ENCODE measurements at places on chromosomes 16 and 17.
A peak's percentile ranks its signal among the peaks of the same experiment; 100 is the strongest.

DNA sequence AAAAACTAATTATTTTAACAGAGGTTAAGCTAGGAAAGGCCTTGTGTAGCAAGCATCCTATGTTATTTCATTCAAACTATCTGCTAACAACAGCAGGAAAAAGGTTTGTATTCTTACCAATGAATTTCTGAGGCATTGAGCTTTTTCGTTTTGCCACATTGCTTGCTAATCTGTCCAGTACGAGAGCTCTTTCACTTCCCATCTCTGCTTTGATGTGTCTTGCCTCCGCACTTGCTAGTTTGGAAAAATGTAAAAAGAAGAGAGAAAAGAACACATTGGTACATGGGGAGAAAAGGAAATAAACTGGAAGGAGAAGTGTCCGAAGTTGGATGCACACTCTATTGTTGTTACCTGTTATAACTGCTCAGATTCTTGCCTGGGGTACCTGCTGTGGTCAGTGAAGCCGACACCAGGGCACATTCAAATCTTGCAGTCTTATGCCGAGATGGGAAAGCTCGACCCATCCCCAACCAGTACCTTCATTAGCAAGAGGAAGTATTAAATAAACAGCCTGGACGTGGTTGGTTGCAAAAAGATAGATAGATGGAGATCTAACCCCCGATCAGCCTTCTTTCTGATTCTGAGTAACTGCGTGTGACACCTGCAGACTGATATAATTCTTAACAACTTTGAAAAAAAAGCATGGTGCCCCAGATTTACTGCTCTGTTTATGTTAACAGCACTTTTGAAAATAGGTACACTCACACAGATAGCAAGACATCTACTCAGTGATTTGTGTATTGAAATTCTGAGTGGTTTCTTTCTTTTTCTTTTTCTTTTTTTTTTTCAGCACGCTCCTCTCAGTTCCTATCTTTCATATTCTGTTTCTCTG, 40.0 kb downstream of the GRB7 start:
- no peak for DNase-seq

GRCh38 chr16:54289945-54290832, 3.6 kb upstream of the IRX3 start:
- DNase-seq = no peak

DNA sequence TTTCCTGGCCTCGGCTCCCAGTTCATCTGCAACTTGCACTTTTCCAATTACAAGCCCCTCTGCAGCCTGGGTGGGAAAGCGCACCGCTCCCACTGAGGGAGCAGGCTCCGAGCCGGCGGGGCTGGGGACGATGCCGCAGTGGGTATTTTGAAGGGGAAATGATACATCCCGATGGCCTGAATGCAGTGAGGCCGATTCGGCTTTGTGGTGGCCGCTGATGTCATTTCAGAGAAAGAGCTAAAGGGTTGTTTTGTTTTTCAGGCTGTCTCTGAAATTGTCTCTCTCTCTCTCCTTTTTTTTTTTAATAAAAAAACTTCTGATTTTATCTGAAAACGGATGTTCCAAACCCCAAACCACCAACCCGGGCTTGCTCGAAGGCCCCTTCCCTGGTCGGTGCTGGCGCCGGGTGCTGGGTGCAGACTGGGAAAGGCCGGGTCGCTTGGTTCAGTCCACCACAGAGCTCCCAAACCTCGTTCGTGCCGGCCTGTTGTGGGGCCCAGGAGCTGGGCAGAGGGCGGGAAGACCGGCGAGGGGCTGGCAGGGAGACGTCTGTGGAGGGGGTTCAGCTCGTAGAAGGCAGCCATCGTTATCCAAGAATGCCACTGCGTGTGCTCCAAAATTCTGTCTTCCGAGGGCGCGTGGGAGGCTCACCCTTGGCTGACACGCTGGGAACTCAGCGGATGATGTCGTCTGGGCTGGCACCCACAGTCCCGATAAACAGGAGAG, 102.8 kb downstream of the FOXL1 start:
- peak; percentile 32 for DNase-seq

- DNase-seq = no peak
Measured at GRCh38 chr17:80822021-80822699, 169.5 kb upstream of the CHMP6 start.

DNA sequence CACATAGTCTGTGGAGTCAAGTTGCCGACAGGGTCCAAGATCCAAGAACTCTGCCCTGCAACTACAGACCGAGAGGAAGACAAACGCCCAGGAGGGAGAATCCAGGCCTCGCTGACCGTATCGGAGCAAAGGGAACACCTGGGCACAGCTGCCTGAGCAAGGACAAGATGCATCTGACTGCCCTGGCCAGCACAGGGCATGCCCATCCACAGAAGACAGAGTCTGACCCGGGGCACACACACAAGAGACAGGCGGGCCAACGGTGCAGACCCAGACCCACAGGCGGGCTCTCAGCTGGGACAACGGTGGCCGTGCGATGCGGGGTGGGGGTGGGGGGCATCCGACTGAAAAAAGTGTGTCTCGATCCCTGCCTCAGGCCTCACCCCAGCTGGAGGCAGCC, 6.2 kb downstream of the RAB40B start:
- DNase-seq = no peak

DNA sequence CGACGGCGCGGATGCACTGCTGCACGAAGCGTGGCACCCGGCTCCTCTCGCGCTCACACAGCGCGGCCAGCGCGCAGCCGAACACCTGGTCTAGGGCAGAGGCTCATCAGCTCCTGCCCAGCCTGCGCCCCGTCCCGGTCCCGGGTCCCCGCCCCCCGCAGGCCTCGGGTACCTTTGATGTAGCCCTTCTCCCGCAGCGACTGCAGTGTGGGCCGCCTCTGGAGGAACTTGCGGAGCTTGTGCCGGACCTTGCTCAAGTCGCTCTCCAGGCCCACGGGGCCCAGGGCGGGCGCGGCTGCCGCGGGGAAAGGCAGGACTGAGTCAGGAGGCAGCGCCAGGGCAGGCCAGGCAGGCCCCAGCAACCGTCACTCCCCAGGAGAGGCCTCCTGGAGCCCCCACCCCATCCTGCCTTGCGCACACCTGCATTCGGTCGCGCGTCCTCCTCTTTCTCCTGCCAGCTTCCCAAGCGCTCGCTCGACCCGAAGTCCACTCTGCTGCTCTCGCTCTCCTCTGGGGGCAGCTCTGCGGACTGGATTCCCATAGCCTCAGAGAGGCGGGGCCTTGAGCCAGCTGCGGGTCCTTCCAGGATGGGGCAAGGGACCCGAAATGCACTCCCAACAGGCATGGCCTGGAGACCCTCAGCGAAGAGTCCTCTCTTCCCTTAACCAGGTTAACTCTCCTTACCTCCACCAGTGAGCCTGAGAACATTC, 36.0 kb downstream of the ARHGAP27 start:
- DNase-seq = no peak

GRCh38 chr17:77437017-77437416, 296.2 kb downstream of the SEC14L1 start:
- DNase-seq = peak; percentile 86

GRCh38 chr16:12771341-12771798, 32.3 kb downstream of the CPPED1 start:
- peak; percentile 28 for DNase-seq

DNA sequence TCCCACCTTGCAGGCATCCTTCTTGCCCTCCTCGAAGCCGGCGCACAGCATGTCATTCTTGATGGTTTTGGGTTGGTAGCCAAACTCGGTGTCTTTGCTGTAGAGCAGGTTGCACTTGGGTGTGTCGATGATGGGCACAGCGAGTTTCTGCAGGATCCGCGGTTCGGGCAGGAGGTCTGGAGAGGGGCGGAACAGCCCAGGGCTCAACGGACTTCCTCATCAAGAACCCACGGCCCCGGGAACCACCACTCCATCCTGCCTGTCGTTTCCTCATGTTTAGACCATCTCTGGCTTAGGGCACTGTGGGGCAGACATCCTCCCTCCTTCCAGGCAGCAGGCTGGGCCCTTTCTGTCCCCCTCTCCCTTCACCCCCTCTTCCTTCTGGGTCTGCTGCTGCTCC, 6.5 kb downstream of the PRSS27 start:
- no peak for DNase-seq

DNA sequence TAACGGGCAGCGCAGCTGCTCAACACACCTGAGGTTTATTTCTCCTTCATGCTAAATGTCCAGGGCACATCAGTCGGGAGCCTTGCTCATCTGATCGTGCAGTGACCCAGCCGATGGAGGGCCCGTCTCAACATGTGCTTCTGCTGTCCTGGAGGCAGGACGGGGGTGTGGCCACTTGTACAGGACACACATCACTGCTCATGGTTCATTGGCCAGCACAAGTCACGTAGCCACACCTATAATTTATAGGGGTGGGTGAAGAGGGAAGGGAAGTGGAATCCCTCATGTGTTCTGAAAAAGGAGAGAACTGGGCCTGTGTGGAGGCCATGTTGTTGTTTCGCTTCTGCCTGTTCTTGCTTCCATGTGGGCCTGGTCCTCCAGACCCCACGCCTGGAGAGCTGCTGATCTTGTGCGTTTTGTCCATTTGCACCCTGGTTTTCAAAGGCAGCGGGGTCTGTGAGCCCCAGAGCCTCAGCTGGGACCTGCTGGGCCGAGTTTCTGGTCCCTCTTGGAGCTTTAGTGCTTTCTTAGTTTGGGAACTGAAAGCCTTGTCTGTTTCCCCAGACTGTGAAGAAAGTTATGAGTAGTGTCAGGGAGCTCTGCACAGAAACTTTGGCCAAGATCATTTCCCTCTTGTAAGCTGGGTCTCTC, 60.5 kb downstream of the CMIP start:
- no peak for DNase-seq

DNA sequence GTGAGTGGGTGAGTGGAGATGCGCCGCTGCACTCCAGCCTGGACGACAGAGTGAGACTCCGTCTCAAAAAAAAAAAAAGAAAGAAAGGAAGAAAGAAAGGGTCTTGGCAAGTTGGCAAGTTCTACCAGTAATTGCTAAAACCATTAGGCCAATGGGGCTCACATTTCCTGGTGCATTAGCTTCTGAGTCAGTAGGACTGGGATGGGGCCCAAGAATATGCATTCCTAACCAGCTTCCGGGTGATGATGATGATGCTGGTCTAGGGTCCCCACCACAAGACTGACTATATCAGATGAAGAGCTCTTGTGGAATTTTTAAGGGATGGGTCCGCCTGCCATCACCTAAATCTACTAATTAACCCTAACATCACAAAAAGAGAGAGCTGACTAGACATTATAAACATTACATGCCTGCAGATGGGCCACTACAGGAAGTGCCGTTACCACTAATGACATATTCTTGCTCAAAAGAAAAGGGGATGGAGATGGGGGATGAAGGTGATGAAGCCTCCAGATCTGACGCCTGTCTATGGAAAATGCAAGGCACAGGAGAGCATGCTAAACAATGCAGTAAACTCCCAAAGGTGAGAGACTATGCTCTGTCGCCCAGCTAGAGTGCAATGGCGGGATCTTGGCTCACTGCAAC, 13.1 kb downstream of the MYH11 start:
- no peak for DNase-seq

GRCh38 chr17:57902117-57902799, 52.4 kb upstream of the MRPS23 start:
- DNase-seq = no peak

DNA sequence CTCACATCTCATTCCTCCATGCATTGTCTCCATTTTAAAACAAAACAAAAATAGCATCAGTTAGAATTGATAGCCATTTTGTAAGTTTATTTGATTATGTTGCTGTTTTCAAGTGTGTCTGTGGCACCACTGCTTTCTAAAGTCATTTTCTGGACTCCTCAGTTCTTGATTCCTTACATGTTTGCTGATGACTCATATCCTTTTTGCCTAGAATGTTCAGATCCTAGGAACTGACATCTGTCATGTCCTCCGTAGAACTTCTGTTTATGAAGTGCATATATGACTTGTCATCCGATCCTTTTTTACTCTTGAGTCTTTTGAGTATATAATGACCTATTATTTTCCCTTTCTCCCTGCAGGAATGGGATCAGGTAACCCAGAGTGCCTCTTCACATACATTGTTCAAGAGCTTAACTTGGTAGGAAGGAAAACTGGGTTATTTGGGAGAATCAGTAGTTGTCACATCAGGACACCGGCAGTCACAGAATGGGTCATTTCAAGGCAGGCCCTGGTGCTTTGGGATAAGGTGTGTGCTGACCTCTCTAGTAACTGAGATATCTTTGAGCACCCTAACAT, 69.2 kb downstream of the MAP2K4 start:
- peak; percentile 63 for DNase-seq

Measured in fibroblast of pulmonary artery (primary cell).